ENCODE measurements at places on chromosomes 1 and 21. TPM values are rescaled to one million over a fixed set of nuclear protein-coding genes. Genes with fewer than 3 reads are reported as not detected.

DNA sequence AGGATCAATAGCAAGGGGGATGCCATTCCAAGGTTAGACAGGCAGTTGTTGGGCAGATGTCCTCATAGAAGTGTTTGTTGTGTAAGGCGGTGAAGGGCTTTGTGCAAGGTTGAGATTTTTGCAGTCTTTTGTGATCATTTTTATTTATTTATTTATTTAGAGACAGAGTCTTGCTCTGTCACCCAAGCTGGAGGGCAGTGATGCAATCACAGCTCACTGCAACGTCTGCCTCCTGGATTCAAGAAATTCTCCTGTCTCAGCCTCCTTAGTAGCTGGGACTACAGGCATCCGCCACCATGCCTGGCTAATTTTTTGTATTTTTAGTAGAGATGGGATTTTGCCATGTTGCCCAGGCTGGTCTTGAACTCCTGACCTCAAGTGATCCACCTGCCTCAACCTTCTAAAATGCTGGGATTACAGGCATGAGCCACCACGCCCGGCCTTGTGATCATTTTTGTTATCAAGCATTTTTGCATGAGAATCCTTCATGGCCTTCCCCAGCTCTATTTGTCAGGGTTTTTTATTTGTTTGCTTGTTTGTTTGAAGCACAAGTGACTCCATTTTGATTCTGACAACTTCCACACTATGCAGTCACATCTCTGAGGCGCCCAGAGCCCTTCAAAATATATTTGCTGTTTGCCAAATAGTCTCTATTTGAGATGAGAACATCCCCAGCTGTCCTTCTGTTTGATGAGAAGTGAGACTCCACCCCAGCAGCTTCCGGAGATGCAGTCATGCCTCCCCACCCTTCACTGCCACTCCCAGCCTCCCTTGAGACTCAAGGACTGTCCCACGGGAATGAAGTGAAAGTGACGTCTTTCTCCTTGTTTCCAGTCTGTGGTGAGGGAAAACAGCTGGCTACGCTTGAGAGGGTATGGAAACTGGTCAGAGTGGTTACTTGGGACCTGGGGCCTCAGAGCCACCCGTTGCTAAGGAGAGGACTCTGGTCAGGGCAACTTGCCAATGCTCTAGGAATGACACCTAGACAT is 38.0 kb downstream of the TMEM50B start:
- H3K4me1 ChIP-seq: peaks cover 7% of the 10 kb centered on the region
- H3K36me3 ChIP-seq: peaks cover 14% of the 10 kb centered on the region
- H3K4me3 ChIP-seq: no peak overlapping the region
- DNase-seq: no peak
- no peaks in the 10 kb centered on the region for H3K27me3 ChIP-seq
- peak overlapping the region; percentile 9 for H3K27ac ChIP-seq

- H3K27ac ChIP-seq: no peak overlapping the region
- H3K4me3 ChIP-seq: no peak overlapping the region
- H3K4me1 ChIP-seq: peaks cover 7% of the 10 kb centered on the region
- H3K36me3 ChIP-seq: no peaks in the 10 kb centered on the region
These were observed 19.0 kb upstream of the POGZ start for GRCh38 chr1:151478140-151478812.

DNA sequence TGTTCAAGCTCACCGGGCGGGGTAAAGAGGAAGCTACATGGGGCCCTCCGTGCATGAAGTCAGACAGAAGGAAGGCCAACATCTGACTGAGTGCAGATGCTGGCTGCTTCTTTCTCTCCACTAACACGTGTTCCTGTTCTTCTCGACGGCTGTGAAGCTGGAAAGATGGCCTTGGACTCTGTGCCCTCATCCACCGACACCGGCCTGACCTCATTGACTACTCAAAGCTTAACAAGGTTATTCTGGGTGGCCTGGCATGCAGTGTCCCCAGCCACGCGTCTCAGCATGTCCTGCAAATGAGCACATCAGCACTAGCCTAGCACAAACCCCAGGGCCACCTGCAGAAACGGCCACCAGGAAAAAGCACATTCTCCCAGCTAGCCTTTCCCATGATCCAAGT is 41.2 kb downstream of the ACTN2 start:
- H3K36me3 ChIP-seq: no peaks in the 10 kb centered on the region
- no peak for DNase-seq
- no peak overlapping the region for H3K4me3 ChIP-seq
- H3K27ac ChIP-seq: no peak overlapping the region

- H3K4me3 ChIP-seq: no peak overlapping the region
- DNase-seq: no peak
- H3K27ac ChIP-seq: no peak overlapping the region
- no peaks in the 10 kb centered on the region for H3K36me3 ChIP-seq
- peaks cover 7% of the 10 kb centered on the region for H3K27me3 ChIP-seq
These were observed 6.0 kb upstream of the CAPN2 start for GRCh38 chr1:223706077-223706973.

DNA sequence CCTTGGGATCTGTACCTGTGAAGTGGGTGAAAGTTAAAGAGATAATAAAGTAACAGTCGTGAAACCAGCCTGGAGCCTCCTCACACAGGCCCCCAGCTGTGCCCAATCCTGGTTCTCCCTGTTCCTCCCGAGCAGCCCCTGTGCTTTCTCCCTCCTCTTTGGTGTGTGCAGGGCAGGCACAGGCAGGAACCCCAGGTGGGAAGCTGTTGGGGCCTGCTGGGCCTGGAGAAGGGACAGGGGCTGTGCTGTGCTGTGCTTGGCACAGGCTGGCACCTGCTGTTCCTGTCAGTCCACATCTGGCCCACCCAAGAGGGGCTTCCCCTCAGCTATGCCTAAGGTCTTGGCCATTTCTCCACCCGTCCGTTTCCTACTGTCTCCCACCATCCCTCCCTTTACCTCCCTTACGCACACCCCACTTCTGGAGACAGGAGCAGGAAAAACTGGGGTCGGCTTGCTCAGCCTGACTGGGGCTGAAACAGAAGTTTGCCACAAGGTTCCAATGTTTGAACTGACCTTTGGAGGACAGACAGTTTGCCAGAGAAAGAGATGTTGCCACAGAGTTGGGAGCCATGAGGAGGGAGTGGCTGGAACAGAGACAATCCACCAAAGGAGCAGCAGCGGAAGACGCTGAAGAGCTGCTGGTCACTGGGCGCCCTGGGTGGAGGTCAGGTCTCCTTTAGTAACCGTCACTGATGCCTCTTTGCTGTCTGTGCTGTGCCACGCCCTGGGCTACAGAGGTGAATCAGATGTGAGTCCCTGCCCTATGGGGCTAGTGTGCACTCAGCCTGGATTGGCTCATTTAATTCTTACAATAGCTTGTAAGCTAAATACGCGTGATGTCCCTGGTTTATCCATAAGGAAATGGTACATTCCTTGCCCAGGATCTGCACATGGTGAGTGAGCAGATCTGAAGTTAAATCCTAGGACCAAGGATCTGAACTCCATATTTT is 18.8 kb upstream of the ARTN start:
- no peak for DNase-seq
- no peak overlapping the region for H3K4me3 ChIP-seq
- H3K27ac ChIP-seq: no peak overlapping the region
- H3K36me3 ChIP-seq: no peaks in the 10 kb centered on the region
- peaks cover 7% of the 10 kb centered on the region for H3K4me1 ChIP-seq

GRCh38 chr1:218139761-218140160 is 145.3 kb upstream of the RRP15 start:
- no peaks in the 10 kb centered on the region for H3K4me1 ChIP-seq
- DNase-seq: no peak
- H3K36me3 ChIP-seq: no peaks in the 10 kb centered on the region
- no peak overlapping the region for H3K27ac ChIP-seq
- H3K4me3 ChIP-seq: no peak overlapping the region
- no peaks in the 10 kb centered on the region for H3K27me3 ChIP-seq

- DNase-seq: no peak
- no peaks in the 10 kb centered on the region for H3K36me3 ChIP-seq
- H3K4me3 ChIP-seq: no peak overlapping the region
- H3K27me3 ChIP-seq: no peaks in the 10 kb centered on the region
- no peak overlapping the region for H3K27ac ChIP-seq
These were observed 822.8 kb downstream of the BRINP3 start for GRCh38 chr1:189654906-189655305.

DNA sequence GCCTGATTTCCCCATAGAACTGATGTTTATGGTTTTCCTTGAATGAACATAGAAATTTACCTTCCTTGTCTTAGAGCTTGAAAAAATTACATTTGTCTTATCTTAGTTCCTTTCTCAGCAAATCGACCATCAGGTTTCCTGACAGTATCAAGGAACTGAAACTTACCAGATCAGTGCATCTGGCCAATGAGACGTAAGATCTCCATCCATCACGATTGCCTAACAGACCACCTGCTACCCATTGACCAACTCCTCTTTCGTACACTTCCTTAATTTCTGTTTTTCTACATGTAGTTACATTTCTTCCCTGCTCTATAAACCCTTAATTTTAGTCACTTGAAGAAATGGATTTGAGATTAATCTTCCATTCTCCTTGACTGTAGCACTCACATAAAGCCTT is 57.4 kb upstream of the TMPRSS15 start:
- H3K27ac ChIP-seq: no peak overlapping the region
- H3K36me3 ChIP-seq: no peaks in the 10 kb centered on the region
- H3K27me3 ChIP-seq: no peaks in the 10 kb centered on the region
- no peaks in the 10 kb centered on the region for H3K4me1 ChIP-seq
- H3K4me3 ChIP-seq: no peak overlapping the region
- no peak for DNase-seq

- peaks cover 4% of the 10 kb centered on the region for H3K27me3 ChIP-seq
- DNase-seq: no peak
- no peaks in the 10 kb centered on the region for H3K36me3 ChIP-seq
- H3K4me3 ChIP-seq: no peak overlapping the region
These were observed 74.5 kb upstream of the CAMK1G start for GRCh38 chr1:209509039-209509438.

GRCh38 chr1:41728403-41729202 is 190.1 kb downstream of the HIVEP3 start:
- H3K4me1 ChIP-seq: peaks cover 39% of the 10 kb centered on the region
- no peaks in the 10 kb centered on the region for H3K27me3 ChIP-seq
- no peaks in the 10 kb centered on the region for H3K36me3 ChIP-seq
- H3K4me3 ChIP-seq: no peak overlapping the region
- H3K27ac ChIP-seq: no peak overlapping the region
- DNase-seq: no peak

DNA sequence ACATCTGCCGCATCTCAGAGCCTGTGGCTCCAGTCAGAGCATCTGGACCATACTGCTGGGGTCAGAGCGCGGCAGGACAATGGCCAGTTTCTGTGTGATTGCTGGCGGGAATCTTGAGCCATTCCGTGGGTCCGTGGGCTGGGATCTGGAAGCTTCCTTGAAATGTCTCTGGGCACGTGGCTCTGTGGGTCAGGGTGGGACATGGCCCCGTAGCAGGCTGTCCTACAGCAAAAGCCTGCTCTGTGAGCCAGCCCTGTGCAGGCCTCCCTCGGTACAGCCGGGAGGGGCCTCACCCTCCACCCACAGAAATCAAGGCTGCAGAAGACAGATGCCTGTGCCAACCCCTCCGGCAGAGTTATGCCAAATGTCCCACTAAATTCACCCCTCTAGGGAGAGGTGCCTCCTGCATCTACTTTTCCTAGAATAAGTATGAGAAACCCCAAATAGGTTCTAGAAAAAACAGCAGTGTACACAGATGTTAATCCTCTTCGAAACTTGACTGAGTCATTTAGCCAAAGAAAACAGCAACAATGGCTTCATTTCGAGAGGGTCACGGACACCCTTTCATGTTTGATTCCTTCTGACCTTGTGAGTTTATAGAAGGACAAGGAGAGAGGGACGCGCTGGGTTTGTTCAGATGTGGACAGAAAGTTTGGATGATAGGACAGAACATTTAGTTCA is 27.8 kb downstream of the COL18A1 start:
- no peak overlapping the region for H3K4me3 ChIP-seq
- H3K27me3 ChIP-seq: no peaks in the 10 kb centered on the region
- peaks cover 2% of the 10 kb centered on the region for H3K4me1 ChIP-seq
- no peak for DNase-seq
- no peak overlapping the region for H3K27ac ChIP-seq

- H3K4me3 ChIP-seq: no peak overlapping the region
- H3K4me1 ChIP-seq: peaks cover 2% of the 10 kb centered on the region
- no peak for DNase-seq
- no peaks in the 10 kb centered on the region for H3K36me3 ChIP-seq
- H3K27ac ChIP-seq: no peak overlapping the region
These were observed 61.5 kb downstream of the SYT2 start for GRCh38 chr1:202648605-202649226.

GRCh38 chr1:8711151-8711550 is 106.3 kb downstream of the RERE start:
- H3K4me1 ChIP-seq: peaks cover 28% of the 10 kb centered on the region
- H3K36me3 ChIP-seq: peaks cover 8% of the 10 kb centered on the region
- no peak for DNase-seq
- H3K4me3 ChIP-seq: no peak overlapping the region

DNA sequence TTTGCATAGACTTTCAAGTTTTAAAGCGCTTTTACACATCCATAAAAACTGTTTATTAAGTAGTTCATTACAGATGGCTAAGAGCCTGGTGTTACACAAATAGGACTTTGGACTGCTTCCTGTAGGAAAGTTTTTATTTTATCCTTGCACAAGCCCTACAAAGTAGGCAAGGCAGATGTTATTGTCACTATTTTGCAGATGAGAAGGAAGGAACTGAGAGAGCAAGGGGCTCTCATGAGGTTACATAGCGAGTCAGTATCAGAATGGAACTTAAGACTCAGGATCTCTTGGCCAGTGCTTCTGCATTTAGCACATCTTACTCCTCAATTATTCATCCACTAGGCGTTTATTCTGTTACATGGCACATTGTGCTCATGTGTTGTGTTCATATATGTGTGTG is 2.6 kb upstream of the MAPKAPK2 start:
- no peak for DNase-seq
- peaks cover 5% of the 10 kb centered on the region for H3K27me3 ChIP-seq
- no peak overlapping the region for H3K4me3 ChIP-seq
- H3K36me3 ChIP-seq: peaks cover 3% of the 10 kb centered on the region
- H3K4me1 ChIP-seq: peaks cover 33% of the 10 kb centered on the region
- H3K27ac ChIP-seq: no peak overlapping the region

DNA sequence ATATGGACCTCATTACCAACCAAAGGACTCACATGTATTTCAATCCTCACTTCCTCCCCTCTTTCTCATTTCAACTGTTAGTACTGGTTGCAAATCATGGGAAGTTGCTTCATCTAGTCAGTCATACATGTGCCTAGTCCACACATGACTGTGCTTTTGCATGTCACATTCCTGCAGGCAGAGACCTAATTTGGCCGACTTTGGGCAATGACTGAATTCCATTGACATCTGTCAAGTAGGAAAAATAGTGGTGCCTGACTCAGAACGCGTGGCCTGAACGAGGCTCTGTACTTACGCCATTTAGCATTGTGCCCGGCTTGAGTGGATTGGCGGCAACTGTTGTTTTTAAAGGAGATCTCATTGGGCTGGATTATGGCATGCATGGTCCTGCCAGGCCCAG is 18.0 kb downstream of the PTPRU start:
- no peak overlapping the region for H3K27ac ChIP-seq
- no peaks in the 10 kb centered on the region for H3K36me3 ChIP-seq
- H3K4me1 ChIP-seq: no peaks in the 10 kb centered on the region
- no peak overlapping the region for H3K4me3 ChIP-seq
- H3K27me3 ChIP-seq: peaks cover 14% of the 10 kb centered on the region
- no peak for DNase-seq

OPTC gene
- not detected for total RNA-seq

ALPL gene
- total RNA-seq: not detected

KCNJ6 gene
- not detected for total RNA-seq

CMPK1 gene
- total RNA-seq: 108 TPM

CELA3B gene
- total RNA-seq: not detected

AMY2A gene
- total RNA-seq: not detected

Data from activated CD4-positive, alpha-beta T cell treated with anti-CD3 and anti-CD28 coated beads, Interleukin-2, amount 10 ng/mL, durations not matched to agents 7 days and 5 days (primary cell).